ENCODE measurements at places on chromosomes 11 and 22.

- no peak for DNase-seq
These were observed 97.8 kb downstream of the OSBP2 start for GRCh38 chr22:30792456-30792855.

DNA sequence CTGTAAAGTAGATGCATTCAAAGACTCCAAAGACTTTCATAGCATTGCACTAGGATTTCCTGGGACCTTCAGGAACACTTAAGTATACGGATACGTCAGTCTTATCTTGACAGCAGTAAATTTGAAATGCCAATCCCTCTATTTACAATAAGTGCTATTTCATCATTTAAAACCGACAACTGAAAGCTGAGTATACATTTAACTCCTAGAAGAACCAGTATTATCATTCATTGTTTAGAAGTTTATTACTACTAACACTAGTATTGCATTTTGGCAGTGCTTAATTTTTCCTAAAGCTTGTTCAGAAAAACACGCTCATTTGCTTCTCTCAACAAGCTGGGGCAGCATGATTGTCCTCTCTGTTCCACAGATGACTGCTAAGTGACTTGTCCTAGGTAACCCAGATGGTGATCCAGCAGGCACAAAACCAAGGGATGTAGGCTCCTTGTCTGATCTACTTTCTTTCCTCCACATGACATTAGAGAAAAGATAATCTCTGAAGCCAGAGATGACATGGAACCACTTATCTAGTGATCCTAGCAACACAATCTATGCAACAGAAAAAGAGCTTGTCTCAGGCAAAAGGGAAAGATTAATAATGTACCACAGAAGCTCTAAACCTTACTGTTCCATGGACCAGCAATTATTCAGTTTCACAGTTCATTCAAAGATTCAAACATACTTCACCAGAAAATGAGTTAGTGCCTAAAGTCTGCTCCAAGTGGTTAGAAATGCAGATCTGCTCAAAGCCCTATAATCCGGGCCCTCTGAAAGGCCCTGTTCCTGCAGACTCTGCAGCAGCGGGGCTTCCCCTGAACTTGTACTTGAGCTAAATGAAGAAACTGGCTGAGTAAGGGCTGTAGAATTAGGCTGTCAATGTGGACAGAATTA is 5.2 kb downstream of the MAML2 start:
- no peak for DNase-seq

DNA sequence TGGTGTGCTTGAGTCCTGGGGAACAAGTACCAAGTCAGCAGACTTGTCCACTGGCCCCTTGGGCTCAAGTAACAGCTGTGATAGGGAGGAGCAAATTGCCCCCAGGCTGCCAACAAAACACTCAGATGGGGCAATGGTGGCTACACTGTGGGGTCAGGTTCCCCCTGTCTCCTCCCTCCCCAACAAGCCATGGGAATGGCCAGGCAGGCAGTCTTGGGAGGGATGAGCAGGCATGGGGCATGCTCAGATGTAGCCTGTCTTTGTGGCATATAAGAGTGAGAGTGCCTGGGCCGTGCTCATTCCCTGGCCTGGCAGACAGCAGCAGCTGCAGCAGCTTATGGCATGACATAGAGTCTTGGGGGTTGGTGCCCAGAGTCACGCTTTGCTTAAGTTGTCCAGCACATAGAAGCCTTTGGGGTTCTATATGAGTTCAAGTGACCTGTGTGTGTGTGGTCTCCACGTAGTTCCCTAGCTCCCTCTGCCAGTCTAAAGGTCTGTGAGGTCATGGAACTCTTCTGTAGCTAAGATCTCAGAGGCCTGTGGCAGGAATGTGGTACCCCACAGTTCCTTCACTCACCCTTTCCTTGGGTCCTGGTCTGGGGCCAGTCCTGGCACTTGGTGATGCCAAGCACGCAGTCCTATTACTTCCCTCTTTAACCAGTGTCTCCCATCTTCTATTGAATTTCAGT is 44.7 kb downstream of the BIRC2 start:
- no peak for DNase-seq

DNA sequence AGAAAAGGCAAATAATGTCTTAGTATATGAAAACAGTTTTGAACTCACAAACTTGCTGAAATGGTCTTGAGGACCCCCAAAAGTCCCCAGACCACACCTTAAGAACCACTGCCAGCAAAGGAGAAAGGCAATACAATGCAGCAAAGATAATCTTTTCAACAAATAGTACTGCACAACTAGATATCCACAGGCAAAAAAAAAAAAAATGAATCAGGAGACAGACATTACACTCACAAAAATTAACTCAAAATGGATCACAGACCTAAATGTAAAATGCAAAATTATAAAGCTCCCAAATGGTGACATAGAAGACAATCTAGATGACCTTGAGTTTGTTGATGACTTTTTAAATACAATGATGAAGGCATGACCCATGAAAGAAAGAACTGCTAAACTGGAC is 8.3 kb downstream of the PICALM start:
- no peak for DNase-seq

DNA sequence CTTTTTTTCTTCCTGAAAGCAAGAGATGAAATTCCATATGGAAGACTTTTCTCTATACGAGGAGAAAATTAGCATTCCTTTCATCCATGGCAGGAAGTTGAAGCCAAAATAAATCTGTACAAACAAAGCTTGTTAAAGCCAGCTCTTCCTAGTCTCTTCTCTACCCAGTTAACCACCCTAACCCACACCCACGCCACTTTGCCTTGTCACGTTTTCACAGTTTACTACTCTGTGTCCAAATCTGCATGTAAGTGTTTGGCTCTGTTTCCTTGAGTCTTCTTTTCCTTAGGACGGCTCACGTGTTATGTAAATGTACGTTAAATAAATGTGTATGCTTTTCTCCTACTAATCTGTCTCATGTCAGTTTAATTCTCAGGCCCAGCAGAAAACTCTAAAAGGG is 7.1 kb upstream of the HMOX1 start:
- DNase-seq, result no peak

GRCh38 chr22:46908641-46909107 is 146.2 kb downstream of the TBC1D22A start:
- no peak for DNase-seq

- DNase-seq, result no peak
These were observed 59.7 kb upstream of the RASD2 start for GRCh38 chr22:35480627-35481550.

DNA sequence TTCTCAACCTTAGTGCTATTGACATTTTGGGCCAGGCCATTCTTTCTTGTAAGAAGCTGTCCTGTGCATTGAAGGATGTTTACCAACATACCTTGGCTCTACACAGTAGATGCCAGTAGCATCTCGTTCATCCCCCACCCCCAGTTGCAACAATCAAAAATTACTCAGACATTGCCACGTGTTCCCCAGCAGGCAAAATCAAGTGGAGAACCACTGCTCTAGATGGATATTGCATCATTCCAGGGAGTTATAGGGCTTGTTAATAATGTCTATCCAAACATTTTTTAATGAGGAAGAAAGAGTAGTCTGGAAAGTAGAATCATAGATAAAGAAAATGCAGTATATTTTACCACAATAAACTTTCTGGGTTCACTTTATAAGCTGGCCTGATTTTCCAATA is 64.1 kb downstream of the PRMT3 start:
- DNase-seq, result no peak

DNA sequence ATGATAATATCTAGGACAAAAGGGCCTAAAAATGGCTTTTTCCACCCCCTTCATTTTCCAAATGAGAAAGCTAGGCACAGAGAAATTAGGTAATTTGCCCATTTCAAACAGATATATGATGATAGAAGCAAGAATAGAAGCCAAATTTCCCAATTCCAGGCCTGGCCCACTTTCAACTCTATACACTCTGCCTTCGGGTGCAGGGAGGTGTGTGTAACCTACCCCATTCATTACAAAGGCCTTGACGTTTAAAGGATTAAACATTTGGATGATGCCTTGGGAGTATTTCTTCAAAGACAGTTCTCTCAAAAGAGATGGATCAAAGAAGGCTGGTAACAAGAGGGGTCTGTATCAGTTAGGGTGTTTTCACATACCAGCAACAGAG is 134.1 kb downstream of the CCDC34 start:
- no peak for DNase-seq

- no peak for DNase-seq
These were observed 20.1 kb downstream of the UBE4A start for GRCh38 chr11:118379497-118379896.

- DNase-seq, result no peak
These were observed 3.5 kb downstream of the OR51B5 start for GRCh38 chr11:5339771-5340322.

DNA sequence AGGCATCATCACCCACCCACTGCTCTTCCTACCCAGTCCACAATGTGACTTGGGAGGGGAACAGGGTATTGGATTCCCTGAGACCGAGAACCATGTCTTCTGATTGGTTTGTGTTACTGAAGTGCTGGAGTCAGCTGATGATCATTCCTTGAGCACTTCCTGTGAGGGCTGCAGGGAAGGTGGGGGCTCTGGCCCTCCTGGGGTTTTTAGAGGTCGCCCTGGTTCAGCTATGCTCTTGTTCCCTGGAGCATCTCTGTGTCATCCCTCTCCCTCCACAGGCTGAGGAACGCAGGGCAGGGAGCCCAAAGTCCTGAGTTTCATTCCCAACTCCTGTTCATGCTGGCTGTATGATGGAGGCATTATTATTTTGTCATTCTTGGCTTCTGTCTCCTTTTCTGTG is 6.7 kb downstream of the ZC3H7B start:
- no peak for DNase-seq

DNA sequence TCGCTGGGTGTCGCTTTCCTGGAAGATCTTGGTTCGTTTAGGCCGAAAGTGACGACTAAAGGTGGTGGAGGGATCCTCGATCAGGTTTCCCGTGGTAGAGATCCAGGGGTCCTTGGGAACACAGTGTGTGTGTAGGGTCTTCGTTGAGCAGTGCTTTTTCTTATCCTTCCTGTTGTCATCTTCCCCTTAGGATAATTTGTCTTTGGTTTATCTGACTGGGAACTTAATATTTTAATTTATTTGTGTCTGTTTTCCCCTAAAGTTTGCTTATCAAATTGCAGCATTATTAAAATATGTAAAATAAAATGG is 403 bp downstream of the RBM7 start:
- DNase-seq, result no peak

DNA sequence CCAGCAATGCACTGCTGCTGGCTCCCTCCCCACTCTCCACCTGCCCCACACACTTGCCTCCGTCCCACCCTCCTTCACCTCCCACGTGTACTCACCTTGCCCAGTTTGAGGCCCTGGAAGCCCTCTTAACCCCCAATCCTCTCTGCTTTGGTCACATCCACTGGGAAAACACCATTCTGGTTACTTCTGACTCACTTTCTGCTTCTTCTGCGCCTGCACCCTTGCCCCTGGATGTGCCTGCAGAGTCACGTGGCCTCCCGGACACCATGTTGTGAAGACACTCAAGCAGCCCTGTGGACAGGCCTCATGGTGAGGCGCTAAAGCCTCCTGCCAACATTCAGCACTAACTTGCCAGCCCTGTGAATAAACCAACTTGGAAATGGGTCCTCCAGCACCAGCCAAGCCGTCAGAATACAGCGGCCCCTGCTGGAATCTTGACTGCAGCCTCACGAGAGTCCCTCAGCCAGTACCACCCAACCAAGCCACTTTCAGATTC is 2.6 kb upstream of the NAALADL1 start:
- no peak for DNase-seq

- no peak for DNase-seq
These were observed 42.8 kb downstream of the GLYAT start for GRCh38 chr11:58688789-58689503.

- DNase-seq, result no peak
These were observed 29.1 kb upstream of the SYT7 start for GRCh38 chr11:61609980-61610366.

DNA sequence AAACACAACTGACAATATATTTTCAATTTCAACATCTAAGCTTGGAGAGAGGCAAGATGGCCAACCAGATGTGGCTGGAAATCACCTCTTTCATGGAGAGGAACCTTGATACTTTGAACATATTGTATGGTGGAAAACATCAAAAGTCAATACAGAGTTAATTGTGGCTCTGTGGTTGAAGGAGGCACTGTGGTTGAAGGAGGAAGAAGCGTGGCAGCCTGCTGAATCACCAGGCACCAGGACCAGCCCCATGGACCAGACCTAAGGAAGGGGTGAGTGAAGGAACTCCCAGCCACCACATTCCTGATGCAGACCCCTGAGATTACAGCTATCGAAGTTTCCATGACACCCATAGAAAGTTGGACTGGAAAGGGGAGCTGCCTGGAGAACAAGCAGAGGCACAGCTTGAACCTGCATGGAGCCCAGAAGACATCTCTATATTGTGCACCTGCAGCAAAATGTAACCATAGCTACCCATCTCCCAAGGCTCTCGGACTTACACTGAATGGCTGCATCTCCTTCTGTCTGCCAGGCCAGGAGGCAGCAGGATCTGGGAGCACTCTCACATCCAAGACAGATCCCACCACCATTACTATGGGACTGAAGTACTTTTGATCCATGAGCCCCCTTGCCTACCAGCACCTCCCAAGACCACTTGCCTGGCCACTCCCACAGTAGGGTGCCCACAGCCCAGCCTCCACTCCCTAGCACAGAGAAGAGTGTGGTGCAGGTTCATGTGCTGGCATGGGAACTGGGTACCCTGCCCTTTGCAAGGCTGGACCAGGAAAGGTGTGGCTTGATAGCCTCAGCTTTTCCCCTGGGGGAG is 79.8 kb upstream of the SC5D start:
- DNase-seq, result no peak

- DNase-seq, result peak; percentile 41
These were observed 33.5 kb upstream of the OR10W1 start for GRCh38 chr11:58301576-58301975.

DNA sequence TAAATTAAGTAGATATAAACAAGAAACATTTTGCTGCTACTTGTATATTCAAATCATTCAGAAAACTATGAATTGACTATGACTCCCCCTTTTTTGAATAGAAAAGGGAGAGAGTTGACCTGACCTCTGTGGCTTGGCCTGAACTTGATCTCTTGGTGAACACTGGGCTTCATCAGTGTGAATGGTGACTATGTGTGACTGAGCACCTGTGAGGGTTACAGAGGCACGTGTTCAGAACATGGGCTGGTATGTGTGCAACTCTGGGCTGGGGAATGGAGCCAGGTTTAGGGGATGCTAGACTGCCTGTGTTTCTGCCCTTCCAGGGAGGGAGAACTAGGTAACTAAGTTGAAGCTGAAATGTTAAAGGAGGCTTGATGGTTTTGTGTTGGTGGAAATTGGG is 29.2 kb downstream of the HSD17B12 start:
- no peak for DNase-seq

GRCh38 chr11:93737904-93738612 is 3.2 kb downstream of the TAF1D start:
- no peak for DNase-seq

DNA sequence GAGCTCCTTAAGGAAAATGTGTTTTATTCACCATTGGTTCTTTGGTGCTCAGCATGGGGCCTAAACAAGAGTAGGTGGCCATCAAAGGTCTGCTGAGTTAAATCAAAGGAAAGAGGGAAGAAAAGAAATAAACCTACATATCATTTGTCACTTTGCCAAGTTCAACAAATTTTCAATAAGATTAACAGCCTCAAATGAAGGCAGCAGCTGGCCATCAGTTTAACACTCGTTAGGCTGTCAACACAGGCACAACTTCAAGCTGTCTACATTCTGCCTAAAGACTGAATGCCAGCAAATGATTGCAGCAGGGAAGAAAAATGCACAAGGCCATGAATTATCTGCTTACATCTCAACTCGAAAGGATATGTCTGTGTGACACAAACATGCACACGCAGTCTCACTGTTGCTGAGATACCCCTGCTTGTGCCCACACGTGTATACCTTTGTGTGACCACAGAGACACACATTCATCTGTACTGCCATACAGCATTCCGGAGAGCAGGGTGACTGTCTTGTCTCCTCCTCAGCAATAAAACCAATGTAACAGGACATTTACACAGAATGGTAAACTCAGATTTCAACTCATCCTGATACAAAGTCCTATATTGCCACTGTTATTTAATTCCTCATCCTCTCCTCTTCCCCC is 40.1 kb downstream of the TRIM66 start:
- no peak for DNase-seq
